ENCODE measurements at places on chromosomes 13 and 19.

GRCh38 chr19:14565298-14565679 lies 6.6 kb downstream of the NDUFB7 start:
- no peak for DNase-seq

DNA sequence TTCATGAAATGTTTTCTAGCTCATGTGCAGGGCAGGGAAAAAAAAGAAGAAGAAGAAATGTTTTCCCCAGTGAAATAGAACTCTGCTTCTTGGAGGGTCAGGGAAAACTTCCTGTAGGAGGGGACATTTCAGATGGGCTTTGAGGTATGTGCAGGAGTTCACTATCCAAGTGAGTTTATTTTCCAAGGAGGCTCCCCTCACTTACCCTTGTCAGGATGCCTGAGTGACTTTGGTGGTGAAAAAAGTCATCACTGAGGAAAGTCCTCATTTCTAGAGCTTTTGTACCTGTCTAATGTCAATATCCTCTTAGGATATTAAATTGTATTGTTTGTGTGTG lies 656 bp upstream of the C3 start:
- no peak for DNase-seq

DNA sequence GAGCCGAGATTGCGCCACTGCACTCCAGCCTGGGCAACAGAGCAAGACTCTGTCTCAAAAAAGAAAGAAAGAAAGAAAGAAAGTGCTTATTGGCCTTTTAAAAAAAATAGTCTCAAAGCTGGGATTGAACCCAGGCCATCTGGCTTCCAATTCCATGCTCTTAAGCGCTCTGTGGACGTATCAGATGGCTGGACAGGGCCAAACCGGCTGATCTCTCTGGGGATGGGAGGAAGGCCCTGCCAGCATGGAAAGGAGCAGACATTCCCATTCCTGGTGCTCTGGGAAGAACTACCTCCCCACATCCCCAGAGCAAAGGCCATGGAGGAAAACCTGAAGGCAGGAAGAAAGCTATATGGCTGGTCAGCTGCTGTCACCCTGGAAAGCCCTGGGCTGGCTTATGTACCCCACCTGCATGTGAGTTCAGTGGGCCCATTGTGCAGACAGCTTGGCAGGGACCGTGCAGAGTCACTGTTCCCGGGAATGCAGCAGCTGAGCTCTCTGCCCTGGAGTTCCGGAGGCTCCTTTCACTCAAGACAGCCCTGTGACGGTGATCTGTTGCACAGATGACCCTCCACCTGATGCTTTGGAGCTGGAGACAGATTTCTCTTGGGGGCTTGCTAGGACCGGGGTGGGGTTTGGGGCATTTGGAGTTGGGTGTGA lies 84.3 kb downstream of the SIPA1L3 start:
- no peak for DNase-seq

DNA sequence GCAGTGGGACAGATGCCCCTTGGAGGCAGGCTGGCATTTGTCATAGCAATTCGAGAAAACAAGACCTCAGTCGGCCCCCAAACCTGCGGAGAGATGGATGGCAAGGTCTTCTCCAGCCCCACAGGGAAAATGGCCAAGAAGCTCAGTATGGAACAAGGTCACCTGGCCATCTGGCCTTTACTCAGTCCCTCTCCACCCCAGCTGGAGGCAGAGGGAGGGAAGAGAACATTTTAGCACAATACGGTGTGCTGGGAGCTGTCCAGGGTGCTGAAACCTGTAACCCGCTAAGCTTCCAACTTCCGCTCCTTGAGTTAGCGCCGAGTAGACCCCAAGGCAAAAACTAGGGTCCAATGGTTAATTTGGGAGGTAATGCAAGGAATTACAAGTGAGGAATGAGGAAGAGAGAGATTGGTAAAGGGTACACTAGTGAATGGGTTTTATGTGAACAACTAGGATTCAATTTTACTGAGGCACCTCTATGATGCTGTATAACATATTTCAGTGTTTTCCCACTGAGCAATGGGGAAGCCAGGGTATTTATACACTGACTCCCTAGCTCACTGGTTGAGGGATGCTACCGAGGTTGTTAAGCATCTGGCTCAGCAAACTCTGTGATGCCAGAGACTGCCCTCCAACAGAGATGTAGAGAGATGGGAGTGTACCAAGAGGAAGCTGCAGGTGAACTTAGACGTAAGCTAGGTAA lies 64.3 kb downstream of the CACNA1A start:
- no peak for DNase-seq

DNA sequence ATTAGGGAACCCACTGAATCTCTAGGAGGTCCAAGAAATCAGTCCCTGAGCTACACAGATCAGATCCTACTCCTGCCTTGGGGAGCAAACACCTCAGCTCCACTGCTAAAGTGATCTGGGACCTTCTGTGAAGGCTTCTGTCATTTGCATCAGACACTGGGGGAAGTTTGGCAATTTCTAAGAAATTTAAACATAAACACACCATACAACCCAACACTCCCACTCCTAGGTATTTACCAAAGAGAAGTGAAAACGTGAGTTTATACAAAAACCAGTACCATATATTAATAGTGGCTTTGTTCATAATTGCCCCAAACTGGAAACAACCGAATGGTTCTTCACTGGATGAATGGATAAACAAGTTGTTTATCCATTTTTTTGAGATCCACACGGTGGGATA lies 7.3 kb upstream of the TYROBP start:
- DNase-seq: no peak

GRCh38 chr19:45492627-45493470 lies 4.0 kb downstream of the RTN2 start:
- DNase-seq: no peak

- no peak for DNase-seq
These were observed 11.2 kb downstream of the KMT2B start for GRCh38 chr19:35729021-35729420.

- DNase-seq: no peak
These were observed 128.2 kb downstream of the SLITRK1 start for GRCh38 chr13:83753912-83754624.

DNA sequence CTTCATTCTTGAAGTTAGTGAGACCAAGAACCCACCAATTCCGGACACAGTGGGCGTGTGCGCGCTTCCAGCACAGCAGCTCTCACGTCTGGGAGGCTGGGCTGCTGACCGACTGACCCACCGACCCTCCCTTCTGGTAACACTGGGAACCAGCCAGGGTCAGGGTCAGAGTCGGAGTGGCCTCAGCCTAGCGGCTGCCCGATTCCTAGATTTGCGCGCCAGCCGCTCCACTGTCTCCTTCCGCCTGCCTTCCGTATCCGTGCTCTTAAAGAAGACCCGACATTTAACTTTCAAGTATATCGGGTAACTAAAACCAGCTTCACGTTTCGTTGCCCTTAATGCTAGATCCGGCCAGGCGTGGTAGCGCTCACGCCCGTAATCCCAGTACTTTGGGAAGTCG lies 41.1 kb downstream of the SERP2 start:
- no peak for DNase-seq

DNA sequence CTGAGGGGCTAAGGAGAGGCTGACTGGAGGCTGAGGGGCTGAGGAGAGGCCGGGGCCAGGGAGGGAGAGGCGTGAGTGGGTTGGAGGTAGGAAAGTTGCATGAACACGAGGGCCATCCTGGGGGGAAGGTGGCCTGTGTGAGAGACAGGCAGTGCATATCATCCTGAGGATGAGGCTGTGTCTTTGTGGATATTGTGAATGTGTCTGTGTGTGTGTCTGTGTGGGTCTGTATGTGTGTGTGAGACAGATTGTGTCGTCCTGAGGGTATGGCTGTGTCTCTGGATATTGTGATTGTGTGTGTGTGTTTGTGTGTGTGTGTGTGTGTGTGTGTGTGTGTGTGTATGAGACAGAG lies 422 bp downstream of the ZNF71 start:
- DNase-seq: no peak

DNA sequence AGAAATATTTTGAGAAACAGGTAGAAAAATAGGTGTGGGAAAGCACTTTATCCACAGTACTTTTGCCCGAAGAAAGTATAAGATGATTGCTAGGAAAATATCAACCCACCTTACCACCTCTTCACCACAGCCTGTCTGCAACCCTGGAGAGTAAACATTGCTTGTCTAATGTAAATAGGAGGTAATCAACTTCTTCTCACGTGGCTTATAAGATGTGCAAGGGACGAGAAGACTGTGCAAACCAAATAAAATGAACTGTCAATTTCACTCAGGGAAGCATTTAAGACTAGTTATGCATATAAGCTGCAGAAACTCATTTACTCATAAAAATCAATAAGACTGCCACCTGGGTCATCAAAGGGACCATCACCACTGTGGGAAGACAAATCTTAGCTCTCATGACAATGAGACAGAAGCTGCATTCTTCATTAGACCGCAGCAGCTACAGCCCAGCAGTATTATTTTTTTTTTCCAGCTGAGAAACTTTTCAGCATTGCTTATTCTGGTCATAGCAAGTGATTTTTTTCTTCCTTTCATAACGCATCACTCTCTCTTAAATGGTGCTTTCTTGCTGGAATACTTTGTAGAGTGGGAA lies 807.7 kb upstream of the GPC6 start:
- no peak for DNase-seq

GRCh38 chr19:45973553-45974338 lies at the start of gene NOVA2:
TSS of gene NOVA2 (minus strand) at chr19:45973865. CDS start at chr19:45973351, 514 bp downstream.
- DNase-seq: no peak
